ENCODE measurements at places on chromosomes 1 and 21.

DNA sequence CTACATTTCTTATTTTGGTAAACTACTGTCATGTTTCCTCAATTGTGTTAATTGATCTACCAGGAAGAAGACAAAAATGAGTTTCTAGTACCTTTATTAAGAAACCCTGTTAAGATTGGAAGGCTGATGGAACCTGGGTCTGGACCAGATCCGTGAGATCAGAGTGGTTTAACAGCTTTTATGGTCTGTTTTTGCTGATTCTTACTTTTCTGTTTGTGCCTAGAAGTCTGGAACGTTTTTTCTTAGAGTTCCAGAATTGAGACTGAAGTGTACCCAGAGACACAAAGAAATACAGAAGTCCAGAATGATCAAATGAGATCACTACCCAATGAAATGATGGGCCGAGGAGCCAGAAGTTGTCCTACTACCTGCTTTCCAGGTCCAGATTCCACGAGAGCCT lies 22.5 kb upstream of the CDC42 start:
- DNase-seq = no peak

- DNase-seq = no peak
These were observed 120.9 kb downstream of the HLX start for GRCh38 chr1:220999872-221000863.

- DNase-seq = peak; percentile 48
These were observed 89.7 kb downstream of the DMRTA2 start for GRCh38 chr1:50333595-50333974.

GRCh38 chr1:244273845-244274619 lies 177.7 kb downstream of the ADSS2 start:
- DNase-seq = peak; percentile 98

DNA sequence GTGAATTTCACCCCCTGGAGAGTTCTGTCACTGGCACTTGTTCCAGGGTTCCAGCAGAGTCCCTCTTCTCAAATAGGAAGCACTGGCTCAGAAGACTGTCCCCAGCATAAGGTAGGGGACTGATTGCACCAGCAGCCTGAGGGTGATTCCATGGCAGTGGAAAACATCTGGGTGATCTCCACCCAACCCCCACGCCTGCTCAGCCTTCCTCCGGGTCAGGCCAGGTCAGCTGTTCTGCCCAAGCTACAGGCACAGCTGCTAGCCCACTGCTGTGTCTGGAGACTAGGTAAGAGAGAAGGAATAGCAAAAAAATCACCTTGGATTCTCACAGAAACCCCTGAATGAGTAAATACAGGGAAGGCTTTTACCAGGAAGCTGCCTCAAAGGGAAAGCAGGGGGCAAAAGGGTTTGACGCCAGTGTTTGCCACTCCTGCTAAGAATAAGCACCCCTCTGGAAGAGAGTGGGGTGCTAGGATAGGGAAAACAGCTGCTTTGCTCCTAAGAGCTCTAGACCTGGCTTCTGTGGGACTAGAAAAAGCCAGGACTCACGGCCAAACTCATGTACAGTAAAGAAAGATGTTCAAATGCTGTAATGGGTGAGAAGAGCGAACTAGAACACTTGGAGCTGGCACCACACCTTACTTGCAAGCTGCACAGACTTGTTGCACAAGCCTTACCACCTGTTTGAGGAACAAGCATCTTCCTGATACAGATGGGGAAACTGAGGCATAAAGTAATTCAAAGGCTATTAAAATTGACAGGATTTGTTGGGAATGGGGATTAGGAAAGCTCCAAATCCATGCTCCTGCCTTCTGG lies 1.0 kb upstream of the DENND2D start:
- DNase-seq = no peak

- DNase-seq = no peak
These were observed 21.7 kb downstream of the LRRN2 start for GRCh38 chr1:204663644-204664383.

DNA sequence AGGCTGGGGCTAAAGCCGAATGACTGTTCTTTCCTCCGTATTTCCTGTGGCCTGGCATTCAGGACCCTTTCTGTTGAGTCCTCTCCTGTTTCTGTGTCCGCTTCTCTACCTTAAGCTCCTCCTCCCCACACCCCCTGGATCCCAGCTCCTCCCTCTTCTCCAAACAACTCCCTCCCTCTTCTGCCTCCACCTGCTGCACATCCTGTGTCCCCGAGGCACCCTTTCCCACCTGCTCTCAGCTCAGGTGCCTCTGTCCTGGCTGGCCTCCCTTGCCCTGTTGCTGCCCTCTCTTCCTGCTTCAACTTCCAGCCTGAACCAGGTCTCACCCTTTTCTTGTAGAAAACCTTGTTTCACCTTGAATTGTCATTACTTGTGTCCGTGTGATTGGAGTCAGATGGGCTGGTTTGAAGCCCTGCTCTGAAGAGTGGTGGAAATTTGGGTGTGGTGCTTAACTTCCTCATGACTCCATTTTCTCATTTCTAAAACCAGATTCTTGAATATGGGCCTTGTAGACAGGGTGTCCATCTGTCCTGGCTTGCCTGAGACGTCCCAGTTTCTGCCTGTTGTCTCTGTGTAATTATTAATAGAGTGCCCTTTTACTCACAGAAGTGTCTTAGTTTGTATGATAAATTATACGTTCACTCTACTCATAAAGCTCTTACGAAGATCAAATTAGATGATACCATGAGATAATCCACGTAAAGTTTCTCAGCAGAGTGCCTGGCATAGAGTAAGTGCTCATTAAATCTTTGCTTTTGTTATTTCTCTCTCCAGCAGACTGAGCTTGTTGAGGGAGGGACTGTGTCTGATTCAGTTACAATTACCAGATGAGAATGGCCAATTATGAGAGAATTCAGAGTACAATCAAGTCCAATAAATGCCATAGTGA lies 58.9 kb upstream of the TRABD2B start:
- no peak for DNase-seq

DNA sequence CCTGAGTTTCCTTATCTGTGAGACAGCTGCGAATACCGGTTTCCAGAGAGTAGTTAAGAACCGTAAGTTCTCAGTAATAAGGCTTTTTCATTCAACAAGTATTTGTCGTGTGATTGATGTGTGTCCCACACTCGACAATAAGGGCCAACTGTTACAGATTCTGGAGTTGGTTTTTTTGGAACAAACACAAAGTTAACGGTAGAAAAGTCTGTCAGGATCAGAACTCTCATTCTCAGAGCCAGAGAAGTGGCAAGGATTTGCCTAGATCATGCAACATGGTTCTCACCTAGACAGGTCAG lies 837 bp downstream of the NUDC start:
- DNase-seq = no peak

All from fibroblast of skin of scalp (primary cell).